ENCODE measurements at places on chromosomes 2 and 18.

DNA sequence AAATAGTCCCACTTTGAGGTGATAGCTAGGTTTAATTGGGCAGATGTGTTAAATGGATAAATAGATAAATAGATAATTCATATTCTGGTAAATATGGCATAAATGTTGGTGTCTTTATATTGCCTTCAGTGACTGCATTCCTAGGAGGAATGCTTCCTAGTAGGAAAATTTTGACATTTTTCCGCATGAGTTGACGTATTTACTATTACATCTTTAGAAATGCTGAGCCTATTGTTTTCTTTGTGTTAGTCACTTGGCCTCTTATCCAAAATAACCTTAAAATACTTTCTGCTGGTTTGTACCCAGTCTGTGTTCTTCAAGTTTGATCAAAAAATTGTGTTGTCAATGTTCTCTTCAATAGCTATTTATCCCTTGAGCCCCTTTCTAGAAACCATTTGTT lies 495.6 kb upstream of the ZEB2 start:
- DNase-seq: no peak

- no peak for DNase-seq
These were observed 11.2 kb downstream of the DGUOK start for GRCh38 chr2:73937899-73938298.

DNA sequence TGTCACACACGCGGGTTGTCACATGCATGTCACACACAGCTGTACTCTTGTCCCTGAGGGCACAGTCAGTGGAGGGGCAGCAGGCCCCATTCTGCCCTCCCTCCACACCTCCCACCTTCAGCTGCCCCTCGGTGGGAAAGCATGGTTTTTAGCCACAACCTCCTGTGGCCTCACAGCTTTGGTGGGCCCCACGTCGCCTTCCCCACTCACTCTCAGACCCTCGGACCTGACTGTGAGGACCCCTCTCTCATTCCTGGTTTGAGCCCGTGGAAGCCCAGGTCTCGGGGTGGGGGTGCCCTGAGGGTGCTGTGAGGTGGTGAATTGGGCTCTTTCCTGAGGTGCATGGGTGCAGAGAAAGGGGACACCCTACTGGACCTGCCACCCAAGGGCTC lies 19.9 kb downstream of the KCNG2 start:
- no peak for DNase-seq

- DNase-seq: no peak
These were observed 45.4 kb downstream of the CHN1 start for GRCh38 chr2:174959787-174960186.

DNA sequence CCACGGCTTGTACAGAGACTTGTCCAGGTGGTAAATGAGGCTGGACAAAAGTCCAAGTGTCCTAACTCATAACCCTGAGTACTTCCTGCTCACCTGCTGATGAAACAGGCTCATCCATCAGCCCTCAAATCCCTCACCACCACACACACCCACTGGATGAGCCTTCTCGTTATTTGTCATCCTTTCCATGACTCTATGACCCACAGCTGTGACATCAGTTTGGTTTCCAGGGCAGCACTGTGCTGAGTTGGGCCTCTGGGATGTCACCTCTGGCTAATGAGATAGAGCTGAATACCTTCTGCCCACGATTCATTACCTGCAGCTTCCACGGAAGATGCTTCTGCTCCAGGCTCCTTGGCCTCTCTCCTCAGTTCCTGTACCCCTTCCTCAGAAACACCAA lies 39.4 kb downstream of the SLC14A2 start:
- DNase-seq: no peak

DNA sequence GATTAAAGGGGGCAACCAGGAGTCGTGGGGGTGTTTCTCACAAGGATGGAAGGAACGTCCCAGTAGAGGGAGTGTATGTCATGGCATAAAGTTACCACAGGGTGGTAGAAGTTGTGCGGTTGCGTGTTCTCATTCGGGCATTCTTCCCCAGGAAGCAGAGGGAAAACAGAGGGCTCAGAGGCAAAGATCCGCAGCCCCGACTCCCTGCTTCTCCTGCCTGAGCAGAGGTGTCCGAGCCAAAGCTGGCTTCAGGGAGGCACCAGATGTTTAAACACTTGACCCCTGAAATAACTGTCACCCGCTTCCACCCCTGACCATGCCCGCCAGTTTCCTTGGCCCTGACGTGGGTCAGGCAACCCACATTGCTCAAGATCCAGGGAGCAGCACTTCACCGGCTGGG lies 83.7 kb downstream of the EN1 start:
- DNase-seq: no peak

GRCh38 chr2:80145499-80145898 lies 159.1 kb downstream of the LRRTM1 start:
- DNase-seq: no peak

GRCh38 chr18:32612651-32613050 lies 142.0 kb upstream of the GAREM1 start:
- DNase-seq: no peak

GRCh38 chr2:105969552-105969951 lies 224.5 kb downstream of the UXS1 start:
- DNase-seq: no peak

DNA sequence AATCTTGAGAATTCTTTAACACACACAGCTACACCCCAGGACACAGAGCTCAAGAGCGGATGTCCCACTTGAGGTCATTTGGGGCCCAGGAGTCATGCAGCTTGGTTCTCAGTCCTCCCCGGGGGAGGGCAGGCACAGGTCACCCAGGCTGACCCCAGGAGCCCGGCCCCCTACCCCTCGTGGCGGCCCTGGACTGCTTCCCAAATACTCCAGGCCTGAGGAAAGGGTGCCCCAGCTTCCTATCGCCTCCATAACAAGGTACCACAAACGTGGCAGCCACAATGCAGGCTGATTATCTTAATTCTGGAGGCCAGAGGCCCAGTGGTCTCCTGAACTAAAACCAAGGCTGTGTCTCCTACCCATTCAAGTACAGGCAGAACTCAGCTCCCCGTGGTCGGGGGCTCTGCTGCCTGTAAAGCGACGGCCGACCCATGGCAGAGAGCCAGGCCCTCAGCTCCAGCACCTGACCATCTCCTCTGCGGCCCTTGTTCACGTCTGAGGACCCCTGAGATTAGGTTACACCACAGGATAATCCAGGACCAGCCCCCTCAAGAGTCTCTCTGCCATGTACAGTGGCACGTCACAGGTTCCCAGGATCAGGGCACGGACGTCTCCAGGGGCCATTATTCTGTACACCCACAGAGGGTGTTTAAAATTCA lies 10.5 kb downstream of the SLC66A2 start:
- no peak for DNase-seq

- DNase-seq: no peak
These were observed 65.6 kb downstream of the MYOM1 start for GRCh38 chr18:3154214-3154613.

DNA sequence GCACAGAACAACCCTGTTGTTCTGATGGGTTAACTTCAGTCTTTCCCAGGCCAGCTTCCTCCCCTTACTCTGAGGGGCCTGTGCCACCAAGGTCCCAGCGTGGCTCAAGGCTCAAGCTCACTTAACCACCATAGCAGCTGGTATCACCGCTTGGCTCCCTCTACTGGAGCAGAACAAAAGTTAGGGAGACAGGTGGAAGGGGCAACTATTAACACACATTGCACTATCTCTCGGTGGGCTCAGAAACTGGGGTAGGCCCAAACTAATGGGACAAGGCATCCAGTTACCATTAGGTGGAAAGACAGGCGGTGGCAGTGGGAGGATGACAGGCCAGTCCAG lies 88.7 kb upstream of the ATL2 start:
- DNase-seq: no peak

DNA sequence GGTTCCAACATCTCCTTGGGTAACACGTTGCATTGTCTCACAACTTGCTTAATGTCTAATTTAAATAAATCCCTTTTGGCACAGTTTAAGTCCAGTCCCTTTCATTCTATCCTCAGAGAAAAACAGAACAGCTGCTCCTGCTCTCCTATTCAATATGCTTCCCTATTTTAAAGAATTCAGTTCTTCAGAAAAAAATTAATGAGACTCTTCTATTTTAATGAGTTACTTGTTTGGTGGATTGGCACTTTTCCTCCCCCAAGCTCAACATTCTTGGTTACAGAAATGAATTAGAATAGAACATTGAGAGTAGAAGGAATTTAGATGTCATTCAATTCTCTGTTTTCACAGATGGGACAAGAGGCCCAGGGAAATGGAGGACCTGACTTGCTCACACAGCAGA lies 116.9 kb upstream of the ATP8B1 start:
- DNase-seq: no peak

DNA sequence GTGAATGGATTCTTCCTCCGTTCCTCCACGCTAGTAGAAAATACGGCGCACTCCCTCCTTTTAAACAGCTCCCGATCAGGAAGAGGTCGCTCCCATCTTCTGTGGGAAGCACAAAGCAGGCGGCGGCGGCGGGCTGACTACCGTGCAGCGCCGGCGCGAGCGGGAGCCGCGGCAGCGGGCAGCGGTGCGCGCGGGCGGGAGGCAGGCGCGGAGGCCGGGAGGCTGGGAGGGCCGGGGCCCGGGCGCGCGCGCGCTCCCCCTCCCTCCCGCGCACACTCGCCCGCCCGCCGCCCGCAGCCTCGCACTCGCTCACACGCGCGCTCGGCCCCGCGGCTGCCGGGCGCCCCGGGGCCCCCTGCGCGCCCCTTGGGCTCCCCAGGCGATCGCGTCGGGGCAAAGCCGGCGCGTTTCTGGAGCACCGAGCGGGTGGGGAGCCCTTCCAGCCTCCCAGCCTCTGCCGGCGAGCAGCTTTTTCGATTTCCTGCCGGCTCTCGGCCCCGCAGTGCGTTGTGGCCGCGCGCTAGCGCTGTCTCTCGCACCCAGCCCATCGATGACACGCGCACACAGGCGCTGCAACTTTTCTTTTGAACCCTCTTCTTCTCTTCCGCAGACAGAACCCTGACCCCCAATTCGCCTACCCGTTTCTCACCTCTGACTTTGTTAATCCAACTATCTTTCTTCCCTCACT lies at the start of gene SLC8A1:
TSS of gene SLC8A1 (minus strand) at position 173 of the 688 bp plus-strand sequence.
- no peak for DNase-seq

GRCh38 chr2:46123013-46123412 lies 174.2 kb upstream of the EPAS1 start:
- no peak for DNase-seq

- DNase-seq: no peak
These were observed 2.8 kb upstream of the CTDSP1 start for GRCh38 chr2:218396688-218397462.
